ENCODE measurements at places on chromosomes 6 and 20.

DNA sequence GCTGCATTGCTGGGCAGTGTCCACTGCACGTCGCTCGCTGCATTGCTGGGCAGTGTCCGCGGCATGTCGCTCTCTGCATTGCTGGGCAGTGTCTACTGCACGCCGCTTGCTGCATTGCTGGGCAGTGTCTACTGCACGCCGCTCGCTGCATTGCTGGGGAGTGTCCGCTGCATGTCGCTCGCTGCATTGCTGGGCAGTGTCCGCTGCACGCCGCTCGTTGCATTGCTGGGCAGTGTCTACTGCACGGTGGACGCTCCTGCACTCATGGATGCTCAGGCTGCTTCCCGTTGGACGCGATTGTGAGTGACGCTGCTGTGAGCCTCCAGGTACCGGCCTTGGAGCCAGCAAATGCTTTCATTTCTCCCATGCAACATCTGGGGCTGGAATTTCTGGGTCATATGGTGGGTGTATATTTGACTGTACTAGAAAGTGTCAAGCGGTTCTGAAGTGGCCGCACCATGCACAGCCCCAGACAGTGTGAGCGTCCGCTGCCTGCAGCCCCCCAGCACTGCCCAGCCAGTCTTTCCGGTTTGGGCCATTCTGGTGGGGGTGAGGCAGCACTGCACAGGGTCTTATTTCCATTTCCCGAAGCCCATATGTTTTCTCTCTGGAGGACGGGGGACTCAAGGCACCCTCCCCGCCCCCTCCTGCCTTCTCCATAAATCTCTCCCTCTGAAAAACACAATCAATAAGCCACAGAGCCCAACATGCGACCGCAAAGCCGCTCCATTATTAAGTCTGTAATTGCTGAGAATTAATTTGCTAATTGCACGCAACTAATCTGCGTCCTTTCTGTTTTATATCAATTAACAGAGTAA lies 97.4 kb downstream of the YTHDF1 start:
- no peak overlapping the region for H3K4me3 ChIP-seq
- DNase-seq: no peak
- no peaks in the 10 kb centered on the region for H3K4me1 ChIP-seq
- H3K36me3 ChIP-seq: no peaks in the 10 kb centered on the region
- no peak overlapping the region for H3K27ac ChIP-seq

DNA sequence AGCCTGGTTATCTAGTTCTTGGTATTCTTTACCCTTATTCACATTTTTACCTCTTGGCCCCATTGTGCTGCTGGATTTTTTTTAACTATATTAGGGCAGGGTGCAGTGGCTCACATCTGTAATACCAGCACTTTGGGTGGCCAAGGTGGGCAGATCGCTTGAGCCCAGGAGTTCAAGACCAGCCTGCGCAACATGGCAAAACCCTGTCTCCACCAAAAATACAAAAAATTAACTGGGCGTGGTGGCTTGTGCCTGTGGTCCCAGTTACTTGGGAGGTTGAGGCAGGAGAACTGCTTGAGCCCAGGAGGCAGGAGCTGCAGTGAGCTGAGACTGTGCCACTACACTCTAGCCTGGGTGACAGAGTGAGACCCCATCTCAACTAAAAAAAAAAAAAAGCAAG lies 12.2 kb upstream of the TAF8 start:
- no peak for DNase-seq
- H3K27ac ChIP-seq: no peak overlapping the region
- H3K4me1 ChIP-seq: no peaks in the 10 kb centered on the region
- H3K4me3 ChIP-seq: no peak overlapping the region
- H3K27me3 ChIP-seq: no peaks in the 10 kb centered on the region

GRCh38 chr6:132814716-132815570 lies 574 bp downstream of the RPS12 start:
- peak; percentile 43 for DNase-seq
- no peaks in the 10 kb centered on the region for H3K27me3 ChIP-seq
- peak overlapping the region; percentile 97 for H3K4me3 ChIP-seq
- H3K4me1 ChIP-seq: peaks cover 29% of the 10 kb centered on the region

DNA sequence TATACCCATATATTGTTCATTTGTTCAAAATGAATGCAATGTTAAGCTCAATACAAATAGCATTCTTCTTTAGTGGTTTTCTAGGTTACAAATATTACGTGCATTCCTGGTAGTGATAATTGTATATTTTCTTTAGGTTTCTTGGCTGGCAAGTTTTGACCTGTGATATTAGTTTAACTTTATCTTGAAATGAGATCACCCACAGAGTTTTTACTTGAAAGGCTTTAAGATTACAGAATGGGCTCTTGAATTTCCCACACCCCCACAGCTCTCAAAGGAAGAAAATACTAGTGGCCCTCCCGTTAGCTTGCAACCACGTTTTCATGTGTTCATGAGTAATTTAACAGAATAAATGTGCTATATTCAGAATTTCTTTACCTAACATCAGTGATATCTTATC lies 1315.5 kb upstream of the GJE1 start:
- no peak overlapping the region for H3K27ac ChIP-seq
- no peaks in the 10 kb centered on the region for H3K36me3 ChIP-seq
- DNase-seq: no peak
- no peak overlapping the region for H3K4me3 ChIP-seq

DNA sequence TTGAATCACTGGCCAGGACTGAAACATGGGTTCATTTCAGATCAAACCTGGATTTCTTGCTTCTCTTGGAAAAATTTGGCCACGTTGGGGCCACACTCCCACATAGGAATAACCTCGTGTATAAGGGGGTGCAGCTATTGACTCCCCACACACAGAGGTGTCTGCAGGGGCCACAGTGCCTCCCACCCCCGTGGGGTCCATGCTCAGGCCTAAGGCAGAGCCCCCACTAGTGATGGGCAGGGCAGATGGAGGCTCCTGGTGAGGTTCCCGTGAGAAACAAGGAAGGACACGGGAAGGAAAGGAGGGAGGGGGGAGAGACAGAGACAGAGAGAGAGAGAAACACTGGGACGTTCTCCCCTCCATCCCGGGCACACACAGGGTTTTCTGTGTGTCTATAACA lies 230.5 kb downstream of the ERMARD start:
- H3K4me3 ChIP-seq: no peak overlapping the region
- no peaks in the 10 kb centered on the region for H3K27me3 ChIP-seq
- no peak overlapping the region for H3K27ac ChIP-seq
- DNase-seq: no peak

- peak overlapping the region; percentile 11 for H3K4me3 ChIP-seq
- DNase-seq: peak; percentile 70
- no peak overlapping the region for H3K27ac ChIP-seq
- H3K27me3 ChIP-seq: peaks cover 9% of the 10 kb centered on the region
- peaks cover 30% of the 10 kb centered on the region for H3K4me1 ChIP-seq
Measured at GRCh38 chr20:58135441-58136148, 92.9 kb downstream of the ANKRD60 start.

Measured in GM23248 (cell line).